ENCODE measurements at places on chromosomes 3 and 15.

- no peak for DNase-seq
Observed at GRCh38 chr3:128113817-128114794, 9.5 kb downstream of the RUVBL1 start.

DNA sequence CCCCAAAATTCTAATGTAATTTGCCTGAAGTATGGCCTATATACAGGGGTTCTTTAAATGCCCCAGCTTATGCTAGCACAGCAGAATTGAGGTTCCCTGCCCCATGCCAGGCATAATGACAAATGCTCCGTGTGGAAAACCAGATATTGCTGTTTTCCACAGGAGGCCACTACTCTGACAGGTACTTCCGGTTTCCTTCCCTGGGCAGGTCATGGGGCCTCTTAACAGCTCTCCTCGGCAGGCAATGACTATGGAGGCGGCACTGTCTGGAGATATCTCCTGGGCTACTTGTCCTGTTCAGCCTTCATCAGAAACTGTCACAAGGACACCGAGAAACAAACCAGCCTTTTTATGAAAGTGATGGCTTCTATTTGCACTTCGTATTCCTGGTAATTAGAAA is 54.8 kb downstream of the SLC7A14 start:
- DNase-seq = no peak

DNA sequence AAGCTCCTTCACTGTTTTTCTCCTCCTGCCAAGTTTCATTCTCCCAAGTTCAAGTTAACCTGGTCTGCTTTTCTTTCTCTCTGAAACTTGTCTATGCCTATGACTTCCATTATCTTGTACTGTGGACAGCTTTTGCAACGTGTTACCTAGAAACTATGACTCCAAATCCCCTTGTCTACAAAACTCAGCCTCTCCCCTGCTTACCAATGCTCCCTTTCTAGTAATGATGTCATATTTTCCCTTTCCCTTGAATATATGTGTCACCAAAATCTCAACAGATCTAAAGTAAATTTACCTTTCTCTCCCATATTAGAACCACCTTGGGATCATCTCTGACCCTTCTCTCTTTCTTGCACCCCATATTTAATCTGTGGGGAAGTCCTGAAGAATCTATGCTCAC is 10.5 kb upstream of the ABHD2 start:
- no peak for DNase-seq

- DNase-seq = no peak
Observed at GRCh38 chr15:92907229-92907628, 7.1 kb downstream of the CHD2 start.

DNA sequence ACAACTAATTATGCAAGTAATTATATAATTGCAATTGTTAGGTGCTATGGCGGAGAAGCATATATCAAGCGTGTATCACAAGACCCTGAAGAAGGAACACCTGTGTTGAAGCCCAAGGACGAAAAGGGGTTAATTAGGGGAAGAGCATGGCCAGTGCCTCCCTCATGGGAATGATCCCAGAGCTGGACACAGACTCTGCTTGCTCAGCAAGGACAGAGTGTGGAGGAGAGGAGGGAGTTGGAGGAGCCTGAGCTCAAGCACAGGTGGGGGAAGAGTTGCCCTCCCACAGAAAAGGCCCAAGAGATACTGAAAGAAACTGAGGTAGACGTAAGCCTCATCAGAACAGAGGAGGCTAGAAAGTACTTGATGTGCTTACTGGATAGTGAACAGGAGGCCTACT is 423.7 kb downstream of the EPHB1 start:
- DNase-seq = no peak

GRCh38 chr3:161576714-161577510 is 80.3 kb downstream of the OTOL1 start:
- no peak for DNase-seq

- no peak for DNase-seq
Observed at GRCh38 chr3:97822359-97822775, 556 bp downstream of the CRYBG3 start.

DNA sequence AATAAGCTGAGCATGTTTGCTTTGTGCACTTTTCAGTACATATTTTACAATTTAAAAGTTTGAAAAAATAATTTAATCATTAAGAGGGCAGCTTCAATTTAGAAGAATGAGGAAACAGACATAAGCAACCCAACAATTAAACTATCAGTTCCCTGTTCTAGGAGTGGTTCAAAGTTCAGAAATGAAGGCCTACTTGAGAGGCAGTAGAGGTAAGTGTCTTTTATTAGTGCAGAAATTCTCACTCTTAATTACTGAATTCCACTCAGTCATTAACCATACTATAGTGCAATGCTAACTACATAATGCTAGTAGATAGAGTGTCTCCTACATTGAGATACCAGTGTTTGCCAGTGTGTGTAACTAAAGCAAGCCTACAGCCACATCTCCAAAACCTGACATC is 73.1 kb downstream of the TNIK start:
- no peak for DNase-seq

- no peak for DNase-seq
Observed at GRCh38 chr3:148330542-148330941, 367.2 kb upstream of the AGTR1 start.

GRCh38 chr3:129199366-129199765 is 15.7 kb upstream of the CNBP start:
- no peak for DNase-seq

DNA sequence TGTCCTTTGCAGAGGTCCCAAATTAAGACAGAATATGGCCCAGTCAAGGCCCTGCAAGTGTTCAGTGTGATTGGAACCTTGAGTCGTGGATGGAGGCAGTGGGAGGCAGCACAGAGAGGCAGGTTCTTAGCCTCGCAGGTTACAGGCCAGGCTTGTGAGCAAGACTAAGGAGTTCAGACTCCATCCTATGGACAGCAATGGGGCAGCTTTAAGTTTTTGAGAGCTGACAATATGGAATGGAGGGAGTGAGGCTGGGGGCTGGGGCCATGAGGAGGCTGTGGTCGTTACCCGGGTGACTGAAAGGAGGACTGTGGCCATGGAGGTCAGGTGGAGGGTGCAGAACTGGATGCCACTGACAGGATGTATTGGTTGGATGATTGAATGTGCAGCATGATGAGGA is 74.1 kb upstream of the PRR23C start:
- no peak for DNase-seq

DNA sequence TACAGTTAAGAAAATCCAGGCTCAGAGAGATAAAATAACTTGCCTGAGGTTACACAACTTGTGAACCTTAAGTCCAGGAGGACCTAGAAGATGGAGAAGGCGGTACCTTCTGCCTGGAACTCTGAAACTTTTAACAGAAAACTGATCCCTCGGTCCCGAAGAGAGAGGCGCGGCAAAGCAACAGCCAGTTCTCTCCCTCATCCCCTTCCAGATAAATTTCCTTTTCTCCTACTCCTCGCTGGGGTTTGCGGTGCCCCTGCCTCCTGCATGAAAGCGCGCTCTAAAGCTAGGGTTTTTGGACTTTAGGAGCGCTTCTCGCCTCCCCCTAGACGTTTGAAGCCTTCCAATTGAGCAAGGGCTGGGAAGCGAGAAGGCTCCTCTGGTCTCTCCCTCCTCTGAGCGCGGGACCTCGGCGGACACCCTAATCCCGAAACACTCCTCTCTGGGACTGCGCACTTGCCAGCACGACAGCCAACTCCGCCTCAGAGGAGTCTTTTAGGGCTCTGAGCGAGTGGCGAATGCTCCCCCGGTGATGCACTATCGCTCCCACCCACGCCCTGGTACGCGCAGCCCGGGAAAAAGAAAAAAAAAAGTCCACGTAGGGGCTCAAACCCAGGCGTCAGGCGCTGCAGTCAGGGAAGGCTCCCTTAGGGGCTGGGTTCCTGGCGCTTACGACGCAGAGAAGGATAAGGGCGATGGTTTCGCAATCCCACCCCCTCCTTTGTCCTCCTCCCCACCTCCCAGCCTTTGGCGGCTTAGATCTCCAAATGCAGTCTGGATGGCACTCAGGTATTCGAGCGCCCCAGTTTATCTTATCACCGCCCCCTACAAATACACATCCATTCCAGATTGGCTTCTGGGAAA is 7.9 kb upstream of the EOMES start:
- DNase-seq = no peak

DNA sequence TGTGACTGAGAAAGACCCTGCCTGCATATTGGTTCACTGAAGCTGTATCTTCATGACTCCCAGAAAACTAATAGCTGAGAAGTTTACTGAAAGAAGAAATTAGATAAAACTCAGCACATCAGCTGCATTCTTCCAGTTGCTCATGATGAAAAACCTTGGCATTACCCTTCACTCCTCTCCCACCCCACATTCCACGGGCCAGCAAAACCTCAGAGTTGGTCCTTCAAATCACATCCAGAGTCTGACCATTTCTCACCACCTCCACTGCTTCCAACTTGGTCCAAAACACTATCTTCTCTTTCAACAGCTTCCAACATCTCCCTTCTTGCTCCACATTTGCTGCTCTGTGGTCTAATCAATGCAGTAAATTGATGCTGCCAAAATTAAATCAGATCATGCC is 97.1 kb downstream of the CD47 start:
- no peak for DNase-seq

- no peak for DNase-seq
Observed at GRCh38 chr3:97880267-97880666, 58.5 kb downstream of the CRYBG3 start.

DNA sequence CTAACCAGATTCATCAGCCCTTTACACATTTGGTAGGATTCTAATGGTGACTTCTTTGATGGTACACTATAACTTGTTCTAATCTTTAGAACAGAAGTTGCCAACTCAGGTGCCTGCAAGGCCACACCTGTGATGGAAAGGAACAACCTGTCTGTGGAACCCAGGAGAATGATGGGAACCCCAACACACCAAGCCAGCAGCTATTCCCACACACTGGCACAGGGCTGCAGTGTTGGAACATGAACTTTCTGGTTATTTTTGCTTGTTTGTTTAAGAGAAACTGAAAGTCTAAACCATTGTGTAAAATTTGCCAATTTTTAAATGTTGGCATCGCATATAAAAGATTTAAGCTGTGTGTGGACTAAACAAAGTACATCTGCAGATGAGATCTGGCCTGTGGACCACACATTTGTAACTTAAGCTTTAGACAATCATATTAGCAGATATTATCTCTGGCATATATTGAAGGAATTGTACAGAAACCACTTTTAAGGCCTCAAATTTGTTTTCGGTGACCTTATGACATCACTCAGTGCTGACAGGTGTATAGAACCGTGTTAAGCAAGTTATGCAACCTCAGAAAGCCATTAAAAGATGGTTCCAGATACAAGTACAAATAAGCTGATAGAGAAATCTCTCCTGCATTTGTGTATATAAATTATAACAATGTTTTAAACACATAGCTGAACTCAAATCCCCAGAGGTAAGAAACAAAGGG is 242.9 kb downstream of the SLC9A9 start:
- no peak for DNase-seq

DNA sequence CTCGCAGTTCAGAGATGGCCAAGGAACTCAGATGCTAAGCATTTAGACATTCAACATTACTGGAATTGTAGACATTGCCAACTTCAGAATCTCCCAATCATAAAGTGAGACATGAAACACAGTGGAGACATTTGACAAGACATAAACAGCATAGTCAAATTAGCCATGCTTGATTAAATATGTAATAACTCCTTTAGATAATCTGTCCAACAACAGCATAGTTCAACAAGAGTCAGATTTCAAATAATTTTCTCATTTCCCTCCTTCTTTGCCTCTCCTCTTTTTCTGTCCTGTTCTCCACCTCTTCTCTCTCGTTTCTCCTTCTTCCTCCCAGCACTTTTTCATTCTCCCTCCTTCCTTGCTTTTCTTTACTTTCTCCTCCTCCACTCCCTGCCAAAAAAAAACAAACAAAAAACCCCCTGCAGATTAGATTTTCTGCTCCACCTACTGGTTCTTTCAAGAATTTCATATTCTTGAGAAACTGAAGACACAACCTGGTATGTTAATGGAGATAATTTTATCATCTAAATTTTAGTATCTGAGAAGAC is 20.2 kb downstream of the CPOX start:
- DNase-seq = no peak

- no peak for DNase-seq
Observed at GRCh38 chr3:4570840-4571621, 77.9 kb downstream of the ITPR1 start.

GRCh38 chr3:127751782-127752181 is 70.5 kb downstream of the MGLL start:
- no peak for DNase-seq

DNA sequence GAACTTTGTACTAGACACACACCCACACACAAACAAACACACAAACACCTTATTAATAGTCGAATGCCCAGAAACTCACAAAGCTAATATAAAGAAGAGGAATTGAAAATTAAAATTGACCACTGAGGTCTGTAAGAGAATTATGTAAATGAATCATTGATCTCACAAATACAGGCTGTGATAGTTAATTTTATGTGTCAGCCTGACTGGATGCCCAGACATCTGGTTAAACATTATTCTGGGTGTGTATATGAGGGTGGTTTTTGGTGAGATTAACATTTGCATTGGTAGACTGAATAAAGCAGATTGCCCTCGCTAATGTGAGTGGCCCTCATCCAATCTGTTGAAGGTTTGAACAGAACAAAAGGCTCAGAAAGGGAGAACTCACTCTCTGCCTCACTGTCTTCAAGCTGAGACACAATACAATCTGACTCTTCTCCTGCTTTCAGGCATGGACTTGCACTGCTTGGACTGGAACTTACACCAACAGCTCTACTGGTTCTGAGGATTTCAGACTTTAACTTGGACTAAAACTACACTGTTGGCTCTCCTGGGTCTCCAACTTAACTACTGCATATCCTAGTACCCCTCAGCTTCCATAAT is 199.4 kb upstream of the TTC14 start:
- no peak for DNase-seq

DNA sequence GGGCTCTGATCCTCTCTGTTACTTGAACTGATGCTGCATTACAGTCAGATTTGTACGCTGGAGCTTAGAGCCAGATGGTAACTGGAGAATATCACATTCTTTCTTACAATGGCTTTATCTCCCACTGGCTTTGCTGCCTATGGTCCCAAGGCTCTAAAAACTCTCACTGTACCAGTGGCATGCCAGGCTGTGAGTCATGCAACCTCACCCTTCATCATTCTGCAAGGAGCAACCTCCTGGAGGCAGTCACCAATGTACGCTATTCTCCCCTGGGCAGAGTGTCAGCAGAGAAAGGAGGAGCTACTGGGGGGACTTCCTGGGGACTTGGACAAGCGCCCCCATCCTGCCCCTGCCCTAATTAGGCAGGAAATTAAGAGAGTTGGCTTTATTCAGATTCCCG is 97.9 kb upstream of the EIF1B start:
- DNase-seq = no peak

- no peak for DNase-seq
Observed at GRCh38 chr15:63500265-63501250, 3.8 kb upstream of the USP3 start.

DNA sequence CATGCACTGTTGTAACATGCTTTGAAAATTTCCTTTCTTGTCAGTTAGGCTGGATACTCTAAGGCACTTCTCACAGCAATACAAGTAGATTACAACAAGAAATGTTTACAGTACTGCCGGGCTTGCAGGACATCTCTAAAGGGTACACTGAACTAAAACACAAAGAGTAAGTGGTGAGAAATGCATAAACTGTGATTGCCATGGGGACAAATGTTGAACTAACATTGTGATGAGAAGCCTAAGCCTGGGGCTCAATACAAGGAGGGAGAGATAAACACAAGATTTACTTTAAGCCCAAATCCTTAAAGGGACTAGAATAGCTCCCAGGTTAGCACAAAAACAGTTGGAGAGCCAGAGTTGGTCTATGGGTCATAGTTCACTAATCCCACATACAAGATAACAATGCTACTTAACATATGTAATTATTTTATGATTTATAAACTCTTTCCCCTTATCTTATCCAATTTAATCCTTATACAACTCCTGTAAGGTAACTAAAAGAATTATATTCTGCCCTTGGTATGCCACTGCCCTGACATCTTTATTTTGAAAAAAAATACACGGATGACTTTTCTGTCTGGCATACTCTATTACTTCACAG is 126.9 kb downstream of the THRB start:
- no peak for DNase-seq
